Panc1 (cell line): ENCODE measurements at places on chromosomes 3 and 15. TPM values are rescaled to one million over a fixed set of nuclear protein-coding genes. Genes with fewer than 3 reads are reported as not detected.

DNA sequence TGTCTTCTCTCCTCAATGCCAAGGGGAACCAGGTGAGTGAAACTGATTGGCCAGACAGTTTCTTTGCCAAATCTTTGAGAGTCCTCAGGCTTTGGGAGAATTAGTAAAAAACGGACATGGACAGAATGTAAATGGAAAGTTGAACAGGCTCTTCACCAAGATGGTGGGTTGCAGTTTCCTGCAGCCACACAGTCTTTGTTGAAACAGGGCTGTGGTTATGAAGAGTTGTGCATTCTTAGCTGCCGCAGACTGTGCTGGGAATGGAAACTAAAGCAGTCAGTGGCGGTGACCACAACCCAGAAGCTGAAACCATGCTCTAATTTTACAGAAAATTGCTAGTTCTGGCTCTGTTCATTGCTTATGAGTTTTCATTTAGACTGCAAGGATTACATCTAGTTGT, 42.1 kb upstream of the TASOR start:
- DNase-seq, result no peak

GRCh38 chr15:92005154-92005553, 151.6 kb downstream of the SLCO3A1 start:
- no peak for DNase-seq

GRCh38 chr3:153138276-153139210, 23.5 kb upstream of the RAP2B start:
- DNase-seq, result peak; percentile 99

- no peak for DNase-seq
Measured at GRCh38 chr3:160008961-160009360, 20.3 kb downstream of the IL12A start.

DNA sequence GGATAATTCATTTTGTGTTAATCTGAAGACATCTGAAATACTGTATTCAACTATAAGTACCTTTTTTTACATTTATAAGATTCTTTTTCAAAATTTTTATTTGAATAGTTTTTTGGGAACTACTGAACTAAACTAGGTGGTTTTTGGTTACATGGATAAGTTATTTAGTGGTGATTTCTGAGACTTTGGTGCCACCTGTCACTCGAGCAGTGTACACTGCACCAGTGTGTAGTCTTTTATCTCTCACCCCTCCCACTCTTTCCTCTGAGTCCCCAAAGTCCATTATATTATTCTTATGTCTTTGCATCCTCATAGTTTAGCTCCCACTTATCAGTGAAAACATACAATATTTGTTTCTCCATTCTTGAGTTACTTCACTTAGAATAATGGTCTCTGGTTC, 57.6 kb downstream of the CD86 start:
- no peak for DNase-seq

DNA sequence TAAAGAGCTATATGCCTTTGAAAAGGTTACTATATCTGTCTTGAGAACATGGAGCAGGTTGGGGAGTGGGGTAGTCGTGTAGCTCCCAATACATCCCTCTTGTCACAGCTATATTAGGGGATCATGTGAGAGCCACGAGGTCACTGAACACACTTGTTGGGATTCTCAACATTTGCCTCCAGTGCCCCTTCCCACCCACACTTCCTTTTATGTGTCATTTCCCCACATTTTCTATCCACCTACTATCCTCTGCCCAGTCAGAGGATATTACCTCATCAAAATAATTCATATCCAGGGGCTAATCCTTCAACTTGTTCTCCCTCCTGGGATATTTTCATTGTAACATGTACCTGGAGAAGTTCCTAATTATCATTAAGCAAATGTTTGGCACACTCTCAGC, 85.0 kb downstream of the CYP19A1 start:
- DNase-seq, result no peak

- no peak for DNase-seq
Measured at GRCh38 chr15:77426377-77426776, 5.7 kb downstream of the HMG20A start.

GRCh38 chr3:148023994-148024393, 614.8 kb downstream of the ZIC1 start:
- DNase-seq, result no peak

GRCh38 chr3:118806423-118806822, 228.2 kb downstream of the IGSF11 start:
- DNase-seq, result no peak

- no peak for DNase-seq
Measured at GRCh38 chr3:10259798-10260197, 11.5 kb downstream of the TATDN2 start.

- DNase-seq, result no peak
Measured at GRCh38 chr3:177284383-177284881, 87.2 kb upstream of the TBL1XR1 start.

DNA sequence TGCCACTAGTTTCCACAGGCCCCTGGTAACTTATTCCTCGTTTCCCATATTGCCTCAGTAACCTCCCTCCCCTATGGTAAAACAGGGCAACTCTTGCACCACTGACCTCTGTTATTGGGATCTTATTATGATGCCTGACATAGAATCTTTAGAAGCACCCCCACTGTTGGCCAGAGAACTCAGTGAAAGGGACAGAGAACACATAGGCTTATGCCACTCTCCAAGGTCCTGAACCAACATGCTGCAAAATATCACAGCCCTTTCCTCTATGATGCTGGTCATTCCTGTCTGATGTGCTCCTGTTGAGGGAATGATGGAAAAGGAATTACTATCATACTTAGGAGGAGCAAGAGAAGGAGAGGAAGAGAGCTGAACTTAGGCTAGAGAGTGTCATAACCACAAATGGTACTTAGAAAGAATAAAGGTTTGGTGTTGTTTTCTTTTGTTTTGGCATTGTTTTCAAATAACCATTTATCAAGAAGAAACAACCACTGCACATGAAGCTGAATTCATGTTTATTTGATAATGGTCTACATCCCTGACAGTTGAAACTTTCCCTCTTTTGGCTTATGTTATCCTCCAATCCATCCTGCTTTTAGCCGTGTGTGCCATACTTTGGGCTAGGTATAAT, 330.2 kb downstream of the EPHB1 start:
- DNase-seq, result no peak

DNA sequence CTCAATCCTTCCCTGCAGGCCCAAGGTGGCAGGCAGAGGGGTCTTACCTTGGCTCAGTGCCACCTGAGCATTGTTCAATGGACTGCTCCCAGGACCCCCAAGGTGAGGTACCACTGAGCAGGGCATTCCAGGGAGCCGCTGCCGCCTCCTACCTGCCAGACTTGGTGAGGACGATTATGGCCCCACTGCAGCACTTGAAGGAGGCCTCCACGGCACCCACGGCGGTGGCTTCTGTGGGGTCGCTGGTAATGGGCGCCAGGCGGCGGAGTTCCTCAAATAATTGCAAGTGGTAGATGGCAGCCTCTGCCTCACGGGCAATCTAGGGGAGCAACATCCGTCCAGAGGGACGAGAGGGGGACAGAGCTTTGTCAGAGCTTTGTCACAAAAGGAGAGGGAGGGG, 4.7 kb upstream of the GRAMD2A start:
- DNase-seq, result no peak

DNA sequence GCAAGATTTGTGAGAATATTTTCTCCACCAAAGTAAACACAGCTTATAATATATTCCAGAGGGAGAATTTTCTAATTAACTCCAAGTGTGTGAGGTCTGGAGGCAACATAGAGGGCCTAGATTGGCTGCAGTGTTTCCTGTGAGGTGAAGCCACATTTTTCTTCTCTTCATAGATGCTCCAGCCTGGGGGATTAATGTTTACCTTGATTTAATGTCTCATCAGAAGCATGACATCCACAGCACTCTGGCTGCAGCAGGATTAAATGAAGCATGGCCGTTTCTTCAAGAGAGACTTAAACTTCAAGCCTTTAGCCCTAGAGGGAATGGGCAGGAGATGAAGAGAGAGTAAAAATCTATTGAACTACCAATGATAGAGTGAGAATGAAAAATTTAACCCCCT, 137.9 kb upstream of the ZBTB20 start:
- no peak for DNase-seq

DNA sequence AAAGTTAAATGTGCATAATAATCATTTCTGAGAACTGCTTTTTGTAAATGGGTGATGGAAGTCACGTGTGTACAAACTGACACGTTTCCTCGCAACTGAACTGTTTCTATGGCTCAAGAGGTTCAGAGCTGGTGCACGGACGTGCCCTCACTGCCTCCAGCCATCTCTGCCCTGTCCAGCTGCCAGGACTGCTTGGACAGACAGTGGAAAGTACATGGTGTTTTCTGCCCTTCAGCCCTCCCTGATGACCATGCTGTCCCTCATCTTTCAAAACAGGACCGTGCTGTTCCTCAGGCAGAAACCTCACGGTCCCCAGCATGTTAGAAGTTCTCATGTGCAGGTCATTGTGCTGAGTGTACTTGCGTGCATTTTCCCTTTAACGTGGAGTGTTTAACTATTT, 38.7 kb downstream of the GJD2 start:
- DNase-seq, result no peak

DNA sequence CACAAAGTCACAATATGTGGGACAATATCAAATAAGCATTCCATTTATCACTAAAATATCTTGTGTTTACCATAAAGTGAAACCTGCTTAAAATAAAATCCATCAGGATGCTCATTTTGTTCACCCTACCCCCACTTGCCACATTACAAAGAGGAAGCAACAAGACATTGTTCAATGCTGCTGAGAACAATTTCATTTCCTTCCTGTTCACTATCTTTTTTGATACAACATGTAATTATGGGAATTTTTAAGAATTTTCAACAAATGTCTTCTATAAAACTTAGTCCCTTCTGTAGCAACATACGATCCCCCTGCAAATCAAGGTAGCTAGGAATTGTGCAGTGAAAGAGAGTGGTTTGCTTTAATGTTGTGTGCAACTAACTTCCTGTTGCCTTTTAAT, 34.9 kb upstream of the GPR160 start:
- no peak for DNase-seq

- no peak for DNase-seq
Measured at GRCh38 chr3:60391292-60391691, 860.0 kb downstream of the FHIT start.

- no peak for DNase-seq
Measured at GRCh38 chr3:98770261-98771039, 7.3 kb downstream of the ST3GAL6 start.

DNA sequence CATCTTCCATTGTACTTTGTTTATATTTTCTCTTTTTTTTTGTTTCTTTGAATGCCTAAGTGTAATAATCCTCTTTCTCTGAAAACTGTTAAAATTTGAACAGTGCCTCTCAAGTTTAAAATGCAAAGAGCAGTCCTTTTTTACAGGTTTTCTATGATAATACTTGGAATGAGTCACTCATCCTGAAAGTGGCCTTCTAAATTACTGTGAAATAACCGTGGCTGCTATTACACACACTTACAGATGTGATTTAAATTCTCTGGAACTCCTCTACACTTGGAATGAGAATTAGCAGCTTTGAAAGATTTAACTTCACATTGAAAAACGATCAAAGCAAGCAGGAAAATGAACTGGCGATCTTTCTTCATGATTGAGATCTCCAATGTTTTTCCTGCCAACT, 105.9 kb downstream of the ROBO1 start:
- DNase-seq, result no peak

DNA sequence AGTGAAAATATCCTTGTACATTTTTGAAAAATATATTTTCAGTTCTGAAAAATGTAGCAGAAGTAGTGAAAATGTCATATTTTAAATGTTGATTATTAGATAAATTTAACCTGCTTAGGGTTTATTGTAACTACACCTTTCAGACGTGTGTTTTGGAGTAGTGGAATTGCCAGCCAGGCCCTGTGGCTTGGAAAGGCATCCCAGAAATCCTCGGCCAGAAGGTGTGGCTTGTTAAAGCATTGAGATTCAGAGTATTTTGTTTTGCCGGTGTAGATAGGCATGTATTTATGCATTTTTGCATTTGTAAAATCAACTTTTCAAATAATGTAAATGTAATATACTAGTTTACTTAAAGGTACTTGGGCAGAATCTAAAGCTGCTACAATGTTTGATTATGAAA, 7.0 kb downstream of the EBLN2 start:
- DNase-seq, result no peak

GRCh38 chr3:182621435-182622240, 171.7 kb upstream of the ATP11B start:
- no peak for DNase-seq

DNA sequence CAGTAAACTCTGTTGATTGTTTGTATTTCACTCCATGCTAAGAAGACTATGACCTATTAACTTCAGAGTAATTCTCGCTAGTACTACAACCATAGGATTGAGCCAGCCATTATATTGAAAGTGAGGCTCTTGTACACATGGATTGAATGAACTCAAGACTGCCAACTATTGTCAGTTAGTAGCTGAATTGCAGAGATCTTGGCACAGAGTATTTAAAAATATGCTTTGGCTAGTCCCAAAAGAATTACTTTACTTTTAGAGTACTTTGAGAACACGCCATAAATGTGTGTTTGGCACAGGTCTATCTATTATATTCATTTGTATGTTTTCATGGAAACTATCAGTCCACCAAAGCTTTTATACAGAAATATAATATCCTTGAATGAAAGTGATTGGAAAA, 226.7 kb upstream of the DCBLD2 start:
- DNase-seq, result no peak

APOD gene
- not detected for total RNA-seq

PIF1 gene
- 38.6 TPM for total RNA-seq

CYP8B1 gene
- 0.08 TPM for total RNA-seq

ADPGK gene
- total RNA-seq, result 63.1 TPM

EXD1 gene
- 0.15 TPM for total RNA-seq

CCR3 gene
- not detected for total RNA-seq
